Fibroblast of skin of left quadriceps (primary cell): ENCODE measurements at places on chromosomes 12 and 14.

DNA sequence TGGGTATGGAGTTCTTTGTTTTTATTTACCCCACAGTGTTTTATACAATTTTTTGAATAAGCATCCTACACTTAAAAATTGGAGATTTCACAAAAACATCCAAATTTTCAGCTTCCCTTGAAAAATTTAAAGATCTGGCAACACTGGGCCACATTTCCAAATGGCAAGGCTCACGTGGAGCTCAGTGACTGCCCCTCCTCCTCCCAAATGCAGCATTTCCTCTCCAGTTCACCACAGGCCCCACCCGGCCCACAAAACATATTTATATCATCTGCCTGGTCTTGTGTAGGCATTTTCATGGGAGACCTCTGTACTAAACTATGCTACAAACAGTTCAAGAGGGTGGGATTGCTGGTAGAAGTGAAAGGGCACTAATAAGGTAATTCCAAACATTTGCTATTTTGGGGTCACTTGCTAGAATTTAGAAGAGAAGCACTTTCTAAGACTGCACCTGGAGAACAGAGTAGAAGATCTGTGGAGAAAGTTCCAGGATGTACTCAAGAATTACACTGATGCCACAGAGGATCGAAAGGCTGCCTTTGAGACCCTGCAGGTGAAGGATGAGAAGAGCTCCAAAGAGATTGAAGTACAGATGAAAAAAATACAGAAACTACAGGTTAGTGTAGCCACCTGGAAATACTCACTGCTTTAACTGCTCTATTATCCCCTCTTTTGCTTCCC, 7.3 kb downstream of the FKBP11 start:
- DNase-seq, result no peak

GRCh38 chr14:70962935-70963334, 55.7 kb downstream of the PCNX1 start:
- no peak for DNase-seq

GRCh38 chr12:100266585-100266834, 369 bp downstream of the DEPDC4 start:
- no peak for DNase-seq

DNA sequence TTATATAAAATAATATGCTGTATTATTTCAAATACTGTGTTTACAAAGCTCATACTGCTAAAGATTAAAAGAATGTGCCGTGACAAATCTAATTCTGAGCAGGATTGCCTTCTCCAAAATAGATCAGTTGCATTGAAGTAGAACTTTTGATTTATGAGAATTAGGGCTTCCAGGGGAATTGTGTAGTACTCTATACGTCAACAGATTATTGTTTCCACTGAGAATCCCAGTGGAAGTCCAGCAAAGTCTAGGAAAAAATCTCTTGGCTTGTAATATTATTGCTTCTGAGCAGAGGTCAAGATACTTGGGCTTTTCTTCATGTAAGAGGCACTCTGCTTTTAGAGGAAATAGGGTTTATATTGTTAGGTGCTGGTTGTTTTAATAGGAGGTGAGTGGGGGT, 133.9 kb downstream of the TRHDE start:
- DNase-seq, result peak; percentile 1

DNA sequence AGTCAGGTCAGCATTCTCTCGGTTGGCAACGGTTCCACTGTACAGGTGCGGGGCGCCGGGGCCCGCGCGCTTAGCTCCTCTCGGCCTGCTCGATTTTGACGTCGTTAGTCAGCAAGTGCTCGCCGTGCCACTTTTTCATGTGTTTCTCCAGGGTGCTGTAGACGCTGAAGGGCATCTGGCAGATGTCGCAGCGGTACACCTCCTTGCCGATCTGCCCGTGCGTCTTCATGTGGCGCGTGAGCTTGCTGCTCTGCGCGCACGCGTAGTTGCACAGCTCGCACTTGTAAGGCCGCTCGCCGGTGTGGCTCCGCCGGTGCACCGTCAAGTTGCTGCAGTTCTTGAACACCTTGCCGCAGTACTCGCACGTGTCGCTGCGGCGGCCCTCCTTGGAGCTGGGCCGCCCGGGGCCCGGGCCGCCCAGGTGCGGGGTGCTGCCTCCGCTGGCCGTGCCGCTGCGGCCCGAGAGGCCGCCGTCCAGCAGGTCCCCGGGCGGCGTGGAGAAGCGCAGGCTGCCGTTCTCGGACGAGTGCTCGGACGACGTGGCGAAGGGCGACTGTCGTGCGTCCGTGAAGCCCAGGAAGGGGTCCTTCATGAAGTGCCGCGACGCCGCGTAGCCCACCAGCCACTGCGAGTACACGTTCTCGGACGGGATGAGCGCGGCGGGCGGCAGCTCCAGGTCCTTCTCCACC, 97.8 kb downstream of the BCL11B start:
- DNase-seq, result no peak

DNA sequence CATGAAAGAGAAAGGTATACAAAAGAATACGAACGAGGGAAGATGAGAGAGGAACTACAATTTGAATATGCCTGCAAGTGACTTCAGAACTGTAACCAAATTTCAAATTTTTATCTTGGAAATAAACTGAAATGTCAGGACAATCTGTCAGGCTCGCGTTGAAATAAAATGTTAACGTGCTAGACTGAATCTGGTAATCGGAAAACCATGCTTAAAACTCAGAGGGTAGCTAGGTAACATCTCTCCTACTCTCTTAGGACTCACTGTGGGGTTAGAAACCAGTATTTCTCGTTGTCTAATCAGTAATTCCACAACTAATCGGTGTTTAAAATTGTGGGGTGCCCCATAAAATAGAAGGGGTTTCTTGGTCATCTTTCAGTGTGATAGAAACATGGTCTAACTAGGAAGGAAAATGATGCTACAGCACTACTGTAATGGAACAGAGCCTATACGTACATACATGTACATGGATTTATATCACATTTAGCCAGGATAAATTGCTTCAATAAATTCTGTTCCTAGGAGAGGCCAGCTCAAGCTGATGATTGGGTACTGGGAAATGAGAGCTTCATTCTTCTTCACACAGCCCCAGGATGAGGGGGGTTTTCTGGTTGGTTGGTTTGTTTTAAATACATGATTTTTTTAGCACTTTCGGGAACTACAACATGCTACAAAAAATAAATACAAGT, 23.9 kb downstream of the ATF7 start:
- no peak for DNase-seq

- DNase-seq, result no peak
Observed at GRCh38 chr14:103031956-103032355, 25.4 kb downstream of the CDC42BPB start.

DNA sequence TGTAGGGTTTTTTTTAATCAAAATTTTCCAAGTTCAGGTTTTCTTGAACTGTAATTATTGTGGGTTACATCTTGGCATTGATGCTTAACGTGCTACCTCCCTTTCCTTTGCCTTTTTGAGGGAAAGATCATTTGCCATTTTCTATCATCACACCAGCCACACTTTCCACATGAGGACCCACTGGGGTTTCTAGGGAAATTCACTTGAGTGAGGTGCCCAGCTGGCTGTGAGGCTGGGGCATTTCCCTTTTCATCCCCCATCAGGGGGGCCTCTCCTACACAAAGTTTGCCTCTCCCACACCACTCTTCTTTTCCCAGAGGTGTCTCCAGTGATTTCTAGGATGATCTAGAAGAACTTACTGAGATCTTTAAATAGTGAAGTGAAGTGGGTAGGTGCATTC, 335.7 kb downstream of the BMP4 start:
- no peak for DNase-seq

DNA sequence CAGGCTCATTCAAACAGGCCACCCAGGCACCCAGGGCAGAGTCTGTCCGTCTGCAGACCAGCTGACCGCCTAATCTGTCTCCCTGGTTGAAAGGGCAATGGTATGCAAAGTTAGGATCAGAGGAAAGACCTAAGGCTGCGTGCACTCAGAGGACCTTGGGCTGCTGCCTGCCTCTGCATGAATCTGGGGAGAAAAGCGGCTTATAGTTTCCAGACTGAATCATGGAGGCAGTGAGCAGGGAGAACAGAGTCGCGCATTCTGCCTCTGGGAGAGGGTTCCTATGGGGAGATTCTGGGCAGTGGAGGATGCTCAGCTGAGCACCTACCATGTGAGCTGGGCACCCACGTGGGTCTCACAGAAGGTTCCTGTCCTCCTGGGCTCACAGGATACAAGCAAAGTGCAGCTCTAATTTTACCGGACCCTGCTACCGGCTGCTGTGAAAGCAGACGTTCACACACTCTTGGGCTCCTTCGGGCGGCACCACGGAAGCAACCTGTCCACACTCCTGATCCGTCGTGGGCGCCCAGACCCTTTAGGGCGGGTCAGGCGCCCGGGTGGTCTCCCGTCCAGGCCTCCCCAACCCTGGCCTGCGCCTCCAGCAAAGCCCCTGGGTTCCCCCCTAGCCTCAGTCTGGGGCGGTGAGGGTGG, 772 bp downstream of the SCARB1 start:
- DNase-seq, result no peak

DNA sequence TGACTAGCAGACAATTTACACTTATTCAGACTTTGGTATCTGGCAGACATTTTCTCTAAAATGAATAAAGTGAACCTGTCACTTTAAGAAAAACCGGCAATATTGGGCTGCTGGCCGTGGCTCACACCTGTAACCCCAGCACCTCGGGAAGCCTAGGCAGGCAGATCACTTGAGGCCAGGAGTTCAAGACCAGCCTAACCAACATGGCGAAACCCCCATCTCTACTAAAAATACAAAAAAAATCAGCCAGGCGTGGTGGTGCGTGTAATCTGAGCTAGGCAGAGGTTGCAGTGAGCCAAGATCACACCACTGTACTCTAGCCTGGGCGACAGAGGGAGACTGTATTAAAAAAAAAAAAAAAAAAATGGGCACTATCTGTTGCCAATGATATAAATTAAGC, 11.5 kb downstream of the DUSP16 start:
- DNase-seq, result no peak

- DNase-seq, result no peak
Observed at GRCh38 chr12:131570596-131570995, 140.3 kb upstream of the SFSWAP start.

GRCh38 chr12:57735198-57735855, 3.2 kb downstream of the AGAP2 start:
- no peak for DNase-seq

DNA sequence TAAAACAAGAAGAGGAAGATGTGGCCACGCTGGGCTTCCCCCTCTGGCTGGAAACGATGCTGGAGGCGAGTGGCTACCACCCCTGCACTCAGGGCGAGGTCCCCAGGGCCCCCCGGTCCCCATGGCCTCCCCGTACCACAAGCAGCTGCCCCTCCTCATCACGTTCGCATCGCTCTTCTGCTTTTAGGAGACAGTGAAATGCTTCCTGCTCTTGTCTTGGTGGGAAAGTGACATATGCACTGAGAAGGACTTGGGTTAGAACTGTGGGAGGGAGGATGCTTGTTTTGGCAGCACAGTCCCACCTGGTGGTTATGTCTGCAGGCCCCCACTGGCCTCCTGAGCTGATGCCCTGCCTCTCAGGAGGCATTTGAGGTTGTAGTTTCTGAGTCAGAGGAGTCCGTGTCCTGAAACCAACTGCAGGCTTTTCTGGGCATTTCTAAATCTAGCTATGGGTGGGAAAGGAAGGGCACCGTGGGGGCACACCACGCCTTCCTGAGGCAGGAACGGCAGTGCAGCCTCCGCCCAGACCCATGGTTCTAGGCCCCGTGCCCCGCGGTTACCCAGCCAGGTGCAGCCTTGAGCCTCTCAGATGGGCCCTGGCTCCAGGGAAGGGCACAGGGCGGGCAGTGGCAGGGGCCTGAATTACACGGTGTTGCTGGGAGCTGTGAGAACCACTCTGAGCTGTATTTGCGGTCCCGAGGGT, 139.3 kb downstream of the ADGRD1 start:
- no peak for DNase-seq

DNA sequence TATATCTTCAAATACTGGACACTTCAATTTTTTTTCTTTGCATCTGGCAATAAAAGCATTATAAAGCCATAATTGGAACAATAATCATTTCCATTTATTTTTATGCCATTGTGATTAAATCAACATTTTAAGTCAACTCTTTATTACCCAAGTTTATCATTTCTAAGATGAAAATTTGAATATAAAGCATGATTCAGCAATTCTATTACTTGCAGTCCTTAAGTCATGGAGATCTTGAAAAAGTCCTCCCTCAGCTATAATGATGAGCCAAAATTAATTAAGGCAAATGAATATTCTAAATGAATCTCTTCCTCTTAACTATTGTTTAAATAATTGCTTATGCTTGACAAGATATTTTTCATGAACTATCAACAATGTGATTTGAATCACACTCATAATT, 65.7 kb downstream of the LIN7A start:
- no peak for DNase-seq

DNA sequence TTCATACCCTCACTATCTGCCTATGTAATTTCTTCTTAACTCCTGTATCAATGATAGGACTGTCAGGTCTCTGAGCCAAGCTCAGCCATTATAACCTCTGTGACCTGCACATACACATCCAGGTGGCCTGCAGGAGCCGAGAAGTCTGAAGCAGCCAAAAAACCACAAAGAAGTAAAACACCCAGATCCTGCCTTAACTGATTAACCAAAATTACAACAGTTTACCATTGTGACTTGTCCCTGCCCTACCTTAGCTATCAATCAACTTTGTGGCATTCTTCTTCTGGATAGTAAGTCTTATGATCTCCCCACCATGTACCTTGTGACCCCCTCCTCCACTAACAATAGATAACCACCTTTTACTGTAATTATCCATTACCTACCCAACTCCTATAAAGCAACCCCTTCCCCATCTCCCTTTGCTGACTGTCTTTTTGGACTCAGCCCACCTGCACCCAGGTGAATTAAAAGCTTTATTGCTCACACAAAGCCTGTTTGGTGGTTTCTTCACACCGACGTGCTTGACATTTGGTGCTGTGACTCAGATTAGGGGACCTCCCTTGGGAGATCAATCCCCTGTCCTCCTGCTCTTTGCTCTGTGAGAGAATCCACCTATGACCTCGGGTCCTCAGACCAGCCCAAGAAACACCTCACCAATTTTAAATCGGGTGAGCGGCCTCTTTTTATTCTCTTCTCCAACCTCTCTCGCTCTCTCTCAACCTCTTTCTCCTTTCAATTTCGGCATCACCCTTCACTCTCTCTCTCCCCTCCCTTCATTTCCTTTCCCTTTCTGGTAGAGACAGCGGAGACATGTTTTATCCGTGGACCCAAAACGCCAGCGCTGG, 11.5 kb upstream of the LGMN start:
- DNase-seq, result no peak

DNA sequence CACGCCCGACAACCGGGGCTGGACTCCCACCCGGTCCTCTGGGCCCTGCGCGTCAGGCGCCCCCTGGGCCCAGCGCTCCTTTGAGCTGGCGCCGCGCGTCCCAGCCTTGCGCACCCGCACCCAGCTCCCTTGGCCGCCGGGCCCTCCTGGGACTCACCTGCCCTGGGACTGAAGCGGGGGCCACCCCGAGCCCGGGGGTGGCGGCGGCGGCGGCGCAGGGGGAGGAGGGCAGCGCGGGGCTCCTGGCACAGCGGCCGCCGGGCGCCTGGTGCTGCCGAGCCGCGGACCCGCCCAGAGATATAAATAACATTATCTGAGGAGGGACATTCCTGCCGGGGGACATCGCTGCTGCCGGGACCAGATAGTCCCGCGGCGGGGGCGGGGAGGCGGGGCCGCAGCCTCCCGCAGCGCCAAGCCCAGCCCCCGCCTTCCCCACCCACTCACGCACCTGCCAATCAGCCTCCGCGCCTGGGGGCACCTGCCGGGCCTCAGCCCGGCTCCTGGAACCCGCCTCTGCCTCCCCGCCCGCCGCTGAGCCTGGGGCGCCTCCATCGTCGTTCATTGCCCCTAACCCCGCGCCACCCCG, at the start of gene SPTB:
Gene SPTB (minus strand): TSS at position 273 of the 586 bp plus-strand sequence. CDS start 56,813 bp downstream, outside the sequence.
- DNase-seq, result no peak

- DNase-seq, result peak; percentile 83
Observed at GRCh38 chr12:25495331-25496097, 57.6 kb downstream of the LMNTD1 start.

- no peak for DNase-seq
Observed at GRCh38 chr14:44099743-44100488, 407.2 kb downstream of the FSCB start.

GRCh38 chr12:47944685-47945340, 18.6 kb upstream of the TMEM106C start:
- no peak for DNase-seq
